SK-MEL-5 (cell line): ENCODE measurements at places on chromosomes 4 and X.

- no peak for DNase-seq
Observed at GRCh38 chr4:74499986-74500781, 55.2 kb downstream of the AREG start.

GRCh38 chr4:3313556-3314228, 20.9 kb downstream of the RGS12 start:
- no peak for DNase-seq

GRCh38 chr4:18291256-18291655, 269.7 kb upstream of the LCORL start:
- no peak for DNase-seq

- no peak for DNase-seq
Observed at GRCh38 chr4:38213083-38213805, 253.0 kb downstream of the PTTG2 start.

DNA sequence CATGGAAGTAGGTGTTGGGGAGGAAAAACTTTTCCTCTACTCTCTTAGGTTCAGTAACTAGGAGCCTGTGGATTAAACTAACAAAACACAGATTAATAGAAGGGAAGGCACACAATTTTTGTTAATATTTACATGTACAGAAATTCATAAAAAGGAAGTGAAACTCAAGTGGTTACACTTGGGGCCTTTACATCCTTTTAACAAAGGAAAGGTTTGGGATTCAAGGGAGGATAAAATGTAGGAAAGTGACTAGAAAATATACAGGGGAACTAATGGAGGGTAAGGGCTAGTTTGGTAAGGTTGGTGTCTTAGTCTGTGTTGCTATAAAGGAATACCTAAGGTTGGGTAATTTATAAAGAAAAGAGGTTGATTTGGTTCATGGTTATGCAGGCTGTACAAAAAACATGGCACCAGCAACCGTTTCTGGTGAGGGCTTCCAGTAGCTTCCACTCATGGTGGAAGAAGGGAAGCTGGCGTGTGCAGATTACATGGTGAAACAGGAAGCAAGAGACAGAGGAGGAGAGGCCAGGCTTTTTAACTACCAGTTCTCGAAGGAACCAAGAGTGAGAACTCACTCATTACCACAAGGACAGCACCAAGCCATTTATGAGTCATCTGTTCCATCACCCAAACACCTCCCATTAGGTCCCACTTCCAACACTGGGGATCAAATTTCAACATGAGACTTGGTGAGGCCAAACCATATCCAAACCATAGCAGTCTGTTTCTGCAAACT, 124.4 kb downstream of the CHRDL1 start:
- no peak for DNase-seq

- DNase-seq: no peak
Observed at GRCh38 chr4:19945979-19946380, 305.7 kb upstream of the SLIT2 start.

- DNase-seq: no peak
Observed at GRCh38 chr4:25076625-25077398, 46.1 kb upstream of the LGI2 start.

DNA sequence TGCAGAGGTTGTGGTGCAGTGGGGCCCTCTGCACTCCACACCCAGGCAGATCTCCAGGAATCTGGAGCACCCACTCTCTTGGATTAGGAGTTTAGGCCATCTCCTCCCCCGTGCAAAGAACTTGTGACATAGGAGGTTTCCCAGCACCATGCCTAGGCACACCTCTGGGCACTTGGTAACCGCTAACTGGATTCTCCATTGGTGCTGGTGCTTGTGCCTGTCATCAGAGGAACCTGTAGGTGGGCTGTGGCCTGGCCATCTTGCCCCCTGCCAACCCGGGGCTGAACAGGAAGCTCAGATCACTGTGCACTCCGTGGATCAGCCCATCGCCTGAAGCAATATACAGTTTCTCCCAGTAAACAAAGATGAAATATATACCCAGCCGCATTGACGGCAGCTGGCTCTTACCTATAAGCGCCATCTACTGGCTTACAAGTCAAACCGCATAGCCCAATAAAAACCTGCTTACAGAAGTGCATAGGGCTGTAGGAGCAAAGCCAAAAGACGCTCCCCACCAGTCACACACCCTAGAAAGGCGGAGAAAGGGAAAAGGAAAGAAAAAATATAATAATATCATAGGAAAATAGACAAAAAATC, 19.1 kb upstream of the TEX13B start:
- peak; percentile 69 for DNase-seq

DNA sequence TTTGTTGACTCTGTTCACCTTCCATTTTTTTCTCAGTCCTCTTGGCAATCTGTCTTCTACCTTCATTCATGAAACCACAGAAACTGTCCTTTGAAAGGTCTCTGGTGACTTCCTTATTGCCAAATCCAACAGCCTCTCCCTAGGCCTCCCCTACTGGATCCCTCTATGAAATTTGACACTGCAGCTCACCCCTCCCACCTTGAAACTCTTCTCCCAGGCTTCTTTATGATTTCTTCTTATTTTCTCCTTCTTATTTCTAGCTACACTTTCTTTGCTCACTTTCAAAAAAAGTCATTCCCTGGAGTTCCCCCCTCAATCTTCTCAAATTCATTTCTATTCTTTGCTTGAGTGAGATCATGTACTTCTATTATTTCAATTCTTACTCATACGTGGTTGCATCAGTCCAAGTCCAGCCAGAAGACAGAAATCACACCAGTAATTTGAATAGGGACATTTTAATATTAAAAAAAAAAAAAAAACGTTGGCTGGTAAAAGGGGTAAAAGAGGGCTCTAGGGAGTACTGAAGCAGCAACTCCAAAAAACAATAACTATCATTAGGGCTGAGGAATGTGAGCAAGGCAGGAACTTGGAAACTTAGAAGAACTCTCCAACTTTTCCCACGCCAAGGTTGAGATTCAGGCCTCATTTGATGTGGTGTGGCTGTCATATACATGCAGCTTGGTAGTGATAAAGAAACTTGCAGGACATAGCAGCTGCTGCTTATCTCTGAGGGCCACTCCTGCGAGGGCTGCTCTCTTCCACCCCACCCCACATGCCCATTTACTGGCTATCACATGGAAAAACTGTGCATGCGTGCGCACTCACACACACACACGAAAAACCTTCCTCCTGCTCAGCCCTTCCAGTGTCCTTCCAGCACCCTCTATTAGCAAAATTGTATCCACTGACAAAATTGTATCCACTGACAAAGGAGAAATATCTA, 169.8 kb upstream of the GALNT7 start:
- DNase-seq: no peak
